ENCODE measurements at places on chromosomes 12 and 14.

GRCh38 chr14:51870606-51871005, 10.2 kb downstream of the GNG2 start:
- DNase-seq = no peak

GRCh38 chr12:117881517-117881916, 87.3 kb downstream of the KSR2 start:
- no peak for DNase-seq

- DNase-seq = no peak
Measured at GRCh38 chr14:104582662-104583061, 3.1 kb downstream of the C14orf180 start.

GRCh38 chr14:28831126-28831525, 64.5 kb downstream of the FOXG1 start:
- no peak for DNase-seq

DNA sequence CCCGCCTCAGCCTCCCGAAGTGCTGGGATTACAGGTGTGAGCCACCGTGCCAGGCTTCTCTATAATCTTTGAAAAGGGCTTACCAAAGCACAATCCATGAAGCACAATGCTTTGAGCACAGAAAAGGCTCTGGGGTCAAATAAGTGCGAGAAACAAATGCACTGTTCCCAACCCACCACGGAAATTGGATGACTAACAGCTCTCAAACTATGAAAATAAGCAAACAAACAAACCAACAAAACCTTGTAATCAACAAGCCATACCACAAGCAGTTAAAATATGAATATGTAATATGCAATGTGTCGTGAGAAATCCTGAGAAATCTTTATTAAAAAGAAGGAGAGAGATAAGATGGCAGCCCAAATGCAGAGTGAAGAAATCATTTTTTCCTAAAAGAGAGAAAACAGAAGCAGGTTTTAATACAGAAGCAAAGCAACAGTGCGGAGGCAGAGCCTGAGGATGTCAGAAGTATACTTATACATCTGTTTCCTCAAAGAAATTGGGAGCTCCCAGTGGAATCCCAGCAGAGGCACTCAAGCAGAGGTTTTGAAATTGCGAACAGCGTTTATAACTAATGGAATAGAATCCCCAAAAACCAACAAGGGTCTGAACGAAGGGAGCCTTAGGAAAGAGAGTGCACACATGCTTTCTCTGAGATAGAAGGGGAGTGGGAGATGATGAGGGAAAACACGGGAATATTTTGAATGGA, 17.1 kb downstream of the SMCO2 start:
- DNase-seq = no peak

GRCh38 chr12:55058082-55058481, 38.3 kb downstream of the NEUROD4 start:
- DNase-seq = no peak

DNA sequence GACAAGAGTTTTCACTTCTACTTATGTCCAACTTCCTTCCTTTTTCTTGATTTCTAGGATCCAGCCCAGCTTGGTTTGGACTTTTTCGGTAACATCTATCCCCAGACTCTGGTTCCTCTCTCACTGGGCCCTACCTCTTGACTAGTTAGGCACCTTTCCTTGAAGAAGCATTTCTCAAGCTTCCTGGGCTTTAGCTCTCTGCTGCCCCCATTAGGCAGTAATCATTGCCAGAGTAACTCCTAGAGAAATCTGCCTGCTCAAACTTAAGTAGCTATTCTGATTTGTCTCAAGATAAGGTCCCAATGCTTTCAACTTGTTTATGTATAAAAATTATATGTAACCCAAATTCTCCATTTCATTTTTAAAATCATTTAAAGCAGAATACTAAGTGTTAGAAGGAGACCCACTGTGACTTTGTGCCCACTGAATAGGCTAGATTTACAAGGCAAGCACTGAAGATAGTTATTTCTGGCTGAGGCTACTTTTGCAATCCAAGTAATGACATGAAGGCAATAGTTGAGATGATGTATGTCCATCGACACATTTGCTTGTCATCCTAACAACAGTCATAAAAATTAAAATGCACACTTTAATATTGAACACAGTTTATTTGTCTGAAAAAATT, 275.0 kb upstream of the G2E3 start:
- no peak for DNase-seq

- DNase-seq = no peak
Measured at GRCh38 chr14:89298056-89298834, 118.8 kb downstream of the FOXN3 start.

DNA sequence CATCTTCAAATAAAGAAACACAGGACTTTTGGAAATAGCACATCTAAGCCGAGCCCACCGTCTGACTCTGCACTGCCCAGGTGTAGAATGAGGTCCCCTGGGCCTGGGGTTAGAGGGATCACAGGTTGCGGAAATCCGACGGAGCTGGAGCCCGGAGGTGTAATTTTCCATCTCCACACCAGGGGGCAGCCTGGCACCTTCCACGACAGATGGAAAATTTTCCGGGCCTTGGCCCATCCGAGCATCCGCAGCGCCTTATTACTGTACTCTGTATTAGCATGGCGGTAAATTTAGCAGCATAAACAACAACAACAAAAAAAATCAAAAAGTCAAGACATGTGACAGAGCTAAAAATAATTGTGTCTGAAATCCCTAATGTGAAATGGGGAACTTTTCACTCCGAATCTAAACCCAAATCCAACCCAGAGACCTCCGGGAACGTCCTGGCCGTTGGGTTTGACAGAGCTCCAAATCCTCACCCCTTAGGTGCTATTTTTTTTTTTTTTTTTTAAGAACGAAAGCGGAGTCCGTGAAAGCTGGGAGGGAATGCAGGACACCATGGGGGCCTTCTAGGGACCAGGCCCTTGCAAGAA, 93.9 kb downstream of the KSR2 start:
- DNase-seq = peak; percentile 68

GRCh38 chr12:46891306-46891705, 65.5 kb upstream of the SLC38A4 start:
- DNase-seq = no peak

- DNase-seq = no peak
Measured at GRCh38 chr12:71938728-71939385, at the start of gene TPH2. Gene TPH2, plus strand, starts transcription at chr12:71938845. Its CDS starts 142 bp downstream, at chr12:71938987.

DNA sequence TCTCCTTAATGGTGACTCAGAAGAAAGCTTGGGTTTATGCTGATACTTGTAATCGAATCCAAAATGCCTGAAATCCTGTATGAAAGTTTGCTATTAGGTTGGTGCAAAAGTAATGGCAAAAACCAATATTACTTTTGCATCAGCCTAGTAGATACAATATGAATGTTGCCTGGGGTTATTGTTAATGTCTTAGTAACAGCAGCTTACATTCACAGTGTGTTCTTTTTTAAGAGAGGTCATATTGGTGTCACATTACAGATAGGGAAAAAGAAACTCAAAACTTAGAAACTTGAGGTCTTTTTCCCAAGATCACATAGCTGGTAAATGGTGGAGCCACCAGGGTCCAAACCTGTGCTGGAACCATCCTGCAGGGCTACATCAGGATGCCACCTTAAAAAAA, 25.2 kb downstream of the SRGAP1 start:
- no peak for DNase-seq

- DNase-seq = no peak
Measured at GRCh38 chr14:88044444-88044758, 39.5 kb downstream of the GPR65 start.

- DNase-seq = peak; percentile 47
Measured at GRCh38 chr14:100237735-100238418, 1.1 kb upstream of the YY1 start.

DNA sequence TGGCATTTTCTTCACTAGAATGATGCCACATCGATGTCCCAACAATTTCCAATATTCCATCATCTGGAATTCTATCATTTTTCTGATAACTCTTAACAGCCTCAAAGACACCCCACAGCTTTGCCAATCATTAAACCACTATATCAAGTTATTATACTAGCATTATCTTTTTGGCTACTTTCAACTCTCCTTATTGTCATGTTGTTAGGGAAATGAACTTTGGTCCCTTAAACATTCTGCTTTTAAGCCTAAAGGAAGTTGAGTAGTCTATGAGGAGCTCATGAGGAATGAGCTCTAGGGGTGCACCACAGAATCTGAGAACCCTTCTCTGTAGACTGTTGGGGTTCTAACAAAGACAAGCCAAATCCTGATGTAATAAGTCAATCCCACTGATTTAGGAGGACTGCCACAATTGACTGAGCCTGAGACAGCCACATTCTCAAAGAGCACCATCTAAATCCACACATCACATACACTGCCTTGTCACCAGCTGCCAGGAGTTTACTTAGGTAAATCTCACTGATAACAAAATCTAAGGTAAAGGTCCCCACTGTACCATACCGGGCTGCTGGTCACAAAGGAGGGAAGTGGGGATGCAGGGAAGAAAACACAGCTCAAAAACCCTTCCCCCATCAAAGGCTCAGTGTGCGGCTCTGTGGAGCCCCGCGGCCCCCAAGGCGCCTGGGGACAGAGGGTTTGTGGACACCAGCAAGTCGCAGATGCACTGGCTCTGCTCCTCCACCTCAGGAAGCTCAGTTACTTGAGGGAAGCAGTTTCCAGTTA, 58.2 kb downstream of the SETD3 start:
- no peak for DNase-seq

GRCh38 chr12:71671311-71671710, 7.2 kb downstream of the THAP2 start:
- no peak for DNase-seq

- no peak for DNase-seq
Measured at GRCh38 chr12:34341362-34341733, 319.1 kb downstream of the ALG10 start.

- no peak for DNase-seq
Measured at GRCh38 chr14:54840798-54841197, 61.8 kb downstream of the GCH1 start.

GRCh38 chr14:74934041-74934440, 11.0 kb upstream of the RPS6KL1 start:
- DNase-seq = no peak

GRCh38 chr14:60166142-60166541, 944 bp upstream of the DHRS7 start:
- no peak for DNase-seq

DNA sequence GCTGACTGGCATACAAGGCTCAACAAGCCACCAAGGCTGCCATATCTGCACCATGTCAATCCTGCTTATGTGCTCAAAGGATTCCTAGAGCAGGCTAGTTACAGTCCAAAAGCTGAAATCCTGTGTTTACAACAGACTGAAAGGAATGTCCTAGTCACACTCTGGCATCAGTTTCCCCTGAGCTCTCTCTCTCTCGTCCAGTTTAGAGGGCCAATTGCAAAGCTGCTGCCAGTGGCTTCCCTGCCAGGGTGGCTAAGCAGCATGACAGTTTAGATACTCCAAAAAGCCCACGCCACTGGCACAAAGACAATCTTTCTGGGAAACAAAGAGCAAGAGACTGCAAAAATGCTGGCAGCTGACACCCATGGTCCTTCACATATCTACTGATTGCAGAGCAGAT, 392.1 kb downstream of the RPS29 start:
- DNase-seq = no peak

DNA sequence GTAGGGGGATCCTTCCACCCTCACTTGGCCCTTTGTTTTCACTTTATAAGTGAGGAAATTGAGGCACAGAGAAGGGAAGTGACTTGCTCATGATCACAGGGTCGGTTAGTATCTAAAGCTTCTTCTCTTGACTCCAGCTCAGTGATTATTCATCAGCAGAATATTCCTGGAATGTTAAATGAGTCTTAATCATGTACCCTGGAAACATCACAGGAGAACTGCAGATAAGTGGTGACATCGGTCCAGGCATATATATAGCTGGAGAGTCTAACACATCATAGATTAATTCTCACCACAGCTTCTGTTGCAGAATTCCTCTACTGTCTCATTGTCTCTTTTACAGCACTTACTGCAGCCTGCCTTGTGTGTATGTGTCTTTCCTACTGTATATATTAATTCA, 69.9 kb downstream of the PAH start:
- no peak for DNase-seq

- no peak for DNase-seq
Measured at GRCh38 chr12:26617513-26617912, 215.5 kb downstream of the ITPR2 start.

- no peak for DNase-seq
Measured at GRCh38 chr12:26467351-26467750, 272.0 kb downstream of the SSPN start.

DNA sequence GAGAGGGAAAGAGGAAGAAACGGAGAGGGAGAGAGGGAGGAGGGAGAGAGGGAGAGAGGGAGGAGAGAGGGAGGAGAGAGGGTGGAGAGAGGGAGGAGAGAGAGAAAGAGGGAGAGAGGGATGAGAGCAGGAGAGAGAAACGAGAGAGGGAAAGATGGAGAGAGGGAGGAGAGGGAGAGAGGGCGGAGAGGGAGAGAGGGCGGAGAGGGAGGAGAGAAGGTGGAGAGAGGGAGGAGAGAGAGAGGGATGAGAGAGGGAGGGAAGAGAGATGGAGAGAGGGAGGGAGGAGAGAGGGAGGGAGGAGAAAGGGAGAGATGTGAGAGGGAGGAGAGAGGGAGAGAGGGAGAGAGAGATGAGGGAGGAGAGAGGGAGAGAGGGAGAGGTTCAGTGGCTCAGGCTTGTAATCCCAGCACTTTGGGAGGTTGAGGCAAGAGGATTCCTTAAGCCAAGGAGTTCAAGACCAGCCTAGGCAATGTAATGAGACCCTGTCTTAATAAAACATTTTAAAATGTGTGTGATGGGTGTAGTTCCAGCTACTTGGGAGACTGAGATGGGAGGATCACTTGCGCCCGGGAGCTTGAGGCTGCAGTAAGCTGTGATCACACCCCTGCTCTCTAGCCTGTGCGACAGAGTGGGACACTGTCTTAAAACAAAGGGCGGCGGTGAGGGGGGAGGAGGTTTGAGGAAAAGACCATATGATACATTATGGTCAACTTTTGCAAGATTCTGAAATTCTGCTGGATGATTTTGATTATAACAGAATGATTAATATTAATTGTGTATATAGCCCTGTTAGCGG, 21.3 kb upstream of the SNRPF start:
- no peak for DNase-seq

- DNase-seq = no peak
Measured at GRCh38 chr12:108711489-108712164, 19.7 kb downstream of the CORO1C start.

GRCh38 chr12:2171672-2172426, 119.1 kb downstream of the CACNA1C start:
- no peak for DNase-seq

- no peak for DNase-seq
Measured at GRCh38 chr14:64038841-64039542, 186.2 kb downstream of the SYNE2 start.

All from NCI-H2171 (cell line).